ENCODE measurements at places on chromosomes 4 and X.
A peak's percentile ranks its signal among the peaks of the same experiment; 100 is the strongest.

DNA sequence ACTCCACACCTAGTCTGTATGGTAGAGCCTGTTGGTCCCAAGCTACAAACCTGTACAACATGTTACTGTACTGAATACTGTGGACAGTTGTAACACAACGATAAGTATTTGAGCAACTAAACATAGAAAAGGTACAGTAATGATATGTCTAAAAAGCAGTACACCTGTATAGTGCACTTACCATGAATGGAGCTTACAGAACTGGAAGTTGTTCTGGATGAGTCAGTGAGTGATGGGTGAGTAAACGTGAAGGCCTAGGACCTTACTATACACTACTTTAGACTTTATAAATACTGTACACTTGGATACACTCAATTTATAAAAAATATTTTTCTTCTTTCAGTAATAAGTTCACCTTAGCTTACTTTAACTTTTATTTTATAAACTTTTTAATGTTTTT lies 104.0 kb downstream of the TMA16 start:
- no peak for DNase-seq

GRCh38 chr4:17055788-17056187 lies 157.3 kb upstream of the LDB2 start:
- no peak for DNase-seq

GRCh38 chrX:110691446-110691845 lies 104.2 kb downstream of the CHRDL1 start:
- no peak for DNase-seq

DNA sequence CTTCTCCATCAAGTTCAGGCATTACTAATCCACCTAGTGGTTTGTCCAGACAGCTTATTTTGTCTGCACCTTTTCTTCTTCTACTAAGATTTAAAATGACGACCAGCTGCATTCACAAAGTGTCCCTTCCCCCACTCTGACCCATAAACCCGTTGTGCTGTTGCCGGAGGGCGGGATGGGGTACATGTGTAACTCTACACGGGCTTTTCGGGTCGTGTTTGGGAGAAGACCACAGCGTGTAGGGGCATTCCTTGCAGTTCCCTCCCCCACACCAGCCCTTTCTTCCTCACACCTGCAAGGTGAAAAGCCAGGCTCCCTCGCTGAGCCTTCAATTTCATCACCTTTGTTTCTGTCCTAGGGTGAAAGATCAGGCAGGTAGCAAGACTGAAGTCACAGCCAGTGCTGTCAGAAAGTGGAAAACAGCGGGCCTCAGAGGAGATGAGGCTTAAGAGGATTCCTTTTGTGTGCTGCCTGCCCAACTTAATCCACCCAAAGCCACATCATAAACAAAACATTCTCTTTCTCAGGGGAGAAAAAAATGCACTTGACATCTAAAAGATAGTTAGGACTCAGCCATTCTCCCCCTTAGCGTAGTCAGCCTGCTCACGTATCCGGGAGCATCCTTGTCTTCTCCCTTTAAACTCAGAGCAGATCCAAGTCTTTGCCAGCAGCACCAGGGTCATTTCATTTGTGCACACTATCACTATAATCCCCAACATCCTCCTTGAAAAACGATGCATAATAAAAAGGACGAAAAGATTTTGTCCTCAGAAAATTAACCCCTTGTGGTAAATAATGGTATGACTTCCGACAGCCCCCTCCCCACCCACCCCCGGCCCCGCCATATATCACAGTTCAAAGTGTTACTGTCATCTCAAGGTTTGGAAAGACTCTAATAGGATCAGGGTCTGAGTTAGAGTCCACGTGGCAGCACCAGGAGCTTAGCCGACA lies 599.0 kb downstream of the RAB28 start:
- DNase-seq = no peak

DNA sequence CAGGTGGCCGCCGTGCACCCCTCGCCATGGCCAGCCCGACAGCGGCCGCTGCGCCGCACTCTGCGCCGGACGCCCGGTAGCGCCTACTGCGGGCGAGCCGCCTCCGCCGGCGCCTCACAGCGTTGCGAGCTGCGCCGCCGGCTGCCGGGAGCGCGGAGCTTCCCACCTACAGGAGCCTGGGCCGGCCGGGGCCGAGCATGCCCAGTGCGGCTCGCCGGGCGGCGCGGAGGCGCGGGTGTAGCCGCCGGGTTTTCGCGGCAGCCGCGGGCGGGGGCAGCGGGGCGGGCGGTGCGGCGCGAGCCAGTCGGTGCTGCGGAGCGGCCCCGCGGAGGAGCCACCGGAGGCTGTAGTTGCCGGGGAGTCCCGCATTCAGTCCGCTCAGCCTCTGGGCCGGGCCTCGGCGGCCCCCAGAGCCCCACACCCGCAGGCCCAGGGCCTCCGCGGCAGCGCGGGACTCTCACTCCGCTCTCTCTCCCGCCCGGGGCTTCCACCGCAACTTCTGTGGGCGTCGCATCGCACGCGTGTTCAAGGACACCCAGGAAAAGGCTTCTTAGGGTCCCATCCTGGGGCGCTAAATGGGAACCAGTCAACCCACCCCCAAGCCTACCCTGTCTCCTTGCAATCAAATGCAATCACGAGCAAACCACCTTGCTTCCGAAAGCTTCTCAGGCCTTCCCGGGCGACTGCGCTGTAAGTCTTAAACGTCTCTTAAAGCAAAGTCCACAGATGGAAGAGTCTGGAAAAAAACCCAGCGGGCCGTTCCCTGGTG lies at the start of gene MFAP3L:
MFAP3L (minus strand) TSS at position 143 of the 769 bp plus-strand sequence. CDS start 20,518 bp downstream, outside the sequence.
- DNase-seq = peak; percentile 79

- no peak for DNase-seq
Measured at GRCh38 chrX:115018944-115019343, 1.5 kb upstream of the IL13RA2 start.

GRCh38 chr4:4610672-4611071 lies 68.8 kb upstream of the STX18 start:
- DNase-seq = no peak

- no peak for DNase-seq
Measured at GRCh38 chr4:2362266-2363055, 56.0 kb downstream of the ZFYVE28 start.

DNA sequence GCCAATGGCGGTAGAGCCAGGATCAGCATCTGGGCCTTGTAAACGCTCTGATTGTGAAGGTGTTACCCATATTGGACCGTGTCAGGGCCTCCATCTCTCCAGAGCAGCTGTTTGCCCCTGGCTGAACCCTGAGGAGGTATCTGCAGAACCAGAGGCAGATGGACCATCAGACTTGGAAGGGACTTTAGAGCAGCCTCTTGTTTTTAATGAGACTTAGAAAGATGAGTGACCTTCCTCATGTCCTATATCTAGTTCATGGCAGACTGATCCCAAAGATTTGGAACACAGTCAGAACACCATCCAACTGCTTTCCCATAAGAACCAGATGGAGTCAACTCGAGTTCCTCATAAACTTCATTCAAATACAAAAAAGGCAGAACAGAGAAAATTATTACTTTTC lies 135.1 kb upstream of the MSX1 start:
- no peak for DNase-seq

DNA sequence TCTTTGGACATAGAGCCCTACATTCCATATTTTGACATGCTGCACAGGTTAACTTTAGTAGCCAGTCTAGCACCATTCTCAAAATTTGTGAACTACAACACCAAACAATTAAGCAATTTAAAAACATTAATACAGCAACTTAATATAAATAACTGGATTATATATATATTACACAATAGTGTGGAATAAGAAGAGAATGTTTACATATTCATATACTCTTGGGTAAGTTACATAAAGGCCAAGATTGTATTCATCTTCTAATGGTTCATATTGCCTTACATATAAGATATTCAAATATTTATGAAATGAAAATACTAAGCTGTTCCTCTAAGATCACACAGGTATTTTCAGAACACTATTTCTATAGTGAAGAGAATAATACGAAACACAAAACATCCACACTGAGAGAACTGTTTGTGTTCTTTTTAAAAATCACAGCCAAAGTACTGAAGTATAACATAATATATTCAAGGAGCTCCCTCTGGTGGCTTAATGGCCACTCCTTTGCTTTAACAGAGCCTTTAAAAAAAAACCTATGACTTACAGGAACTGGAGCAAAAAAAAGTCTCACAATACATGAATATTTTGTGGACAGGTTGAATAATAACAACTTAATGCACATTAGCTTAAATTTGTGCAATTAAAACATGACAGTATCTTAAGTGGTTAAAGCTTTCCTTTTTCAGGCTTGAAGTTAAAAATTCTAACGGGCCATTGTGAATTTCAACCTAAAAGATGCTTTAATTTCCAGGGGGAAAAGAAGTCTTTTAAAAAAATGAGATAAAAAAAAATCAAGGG lies 46.2 kb downstream of the NEK1 start:
- DNase-seq = no peak

DNA sequence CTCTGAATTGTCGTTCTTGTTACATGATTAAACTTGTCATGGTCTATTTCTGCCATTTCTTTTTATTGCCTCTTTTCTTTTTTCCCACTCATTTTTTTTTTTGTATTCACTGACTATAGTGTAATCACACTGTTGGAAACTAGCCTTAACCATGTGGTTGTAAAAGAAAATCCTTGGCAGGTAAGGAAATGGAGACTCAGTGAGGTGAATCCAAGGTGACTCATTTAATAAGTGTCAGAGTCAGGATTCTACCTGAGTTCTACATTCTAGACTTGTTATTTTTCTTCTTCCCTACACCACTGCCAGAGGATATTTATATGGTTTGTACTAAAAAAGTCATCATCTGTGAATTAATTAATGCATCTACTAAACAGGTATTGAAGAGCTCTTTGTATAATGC lies 152.2 kb downstream of the CBLL2 start:
- no peak for DNase-seq

GRCh38 chrX:13001097-13001496 lies 26.2 kb downstream of the TMSB4X start:
- DNase-seq = no peak

Measured in stimulated activated CD4-positive, alpha-beta T cell treated with anti-CD3 and anti-CD28 coated beads, TNF-alpha, amount 100 ng/mL, for 24 hours (primary cell).